Karpas-422 (cell line): ENCODE measurements at places on chromosomes 4 and X. TPM values are rescaled to one million over a fixed set of nuclear protein-coding genes. Genes with fewer than 3 reads are reported as not detected.

DNA sequence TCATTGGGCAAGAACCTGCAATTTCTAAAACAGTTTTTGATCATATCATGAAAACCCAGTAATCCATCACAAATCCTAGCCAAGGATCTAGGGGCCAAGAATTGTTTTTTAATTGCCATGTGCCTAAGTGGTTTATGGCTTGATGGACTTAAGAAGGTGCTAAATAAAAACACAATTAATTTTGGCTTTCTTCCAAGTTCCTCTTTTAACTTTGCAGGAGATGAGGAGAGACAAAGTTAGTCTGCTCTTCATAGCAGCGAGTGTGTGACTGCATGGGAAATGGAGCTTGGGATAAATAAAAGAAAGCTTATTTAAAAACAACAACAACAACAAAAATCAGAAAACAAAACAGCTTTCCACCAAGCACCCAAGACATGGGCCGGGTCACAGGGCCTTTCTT is 41.4 kb downstream of the ARHGEF9 start:
- peak; percentile 78 for DNase-seq

DNA sequence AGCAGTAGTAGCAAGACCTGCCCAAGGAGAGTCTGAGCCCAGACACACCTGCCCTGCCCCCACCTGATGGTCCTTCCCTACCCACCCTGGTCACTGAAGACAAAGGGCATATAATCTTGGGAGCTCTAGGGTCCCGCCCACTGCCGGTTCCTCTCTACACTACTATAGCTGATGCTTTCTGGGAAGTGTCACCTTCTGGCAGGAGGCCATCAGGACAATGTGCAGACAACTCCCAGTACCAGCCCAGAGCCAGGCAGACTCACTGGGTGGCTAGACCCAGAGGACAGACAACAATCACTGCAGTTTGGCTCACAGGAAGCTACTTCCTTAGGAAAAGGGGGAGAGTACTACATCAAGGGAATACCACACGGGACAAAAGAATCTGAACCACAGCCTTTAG is 312.7 kb downstream of the SPRY1 start:
- DNase-seq, result no peak

GRCh38 chr4:126637706-126638105 is 995.1 kb upstream of the INTU start:
- no peak for DNase-seq

Gene NHS
- total RNA-seq, result 0.15 TPM in 1 of 2 replicates, not detected in the other
